ELR (cell line): ENCODE measurements at places on chromosomes 4 and X.

- peak; percentile 96 for DNase-seq
Observed at GRCh38 chr4:94488670-94489069, 36.9 kb downstream of the PDLIM5 start.

- no peak for DNase-seq
Observed at GRCh38 chrX:24034485-24034884, 7.5 kb upstream of the KLHL15 start.

DNA sequence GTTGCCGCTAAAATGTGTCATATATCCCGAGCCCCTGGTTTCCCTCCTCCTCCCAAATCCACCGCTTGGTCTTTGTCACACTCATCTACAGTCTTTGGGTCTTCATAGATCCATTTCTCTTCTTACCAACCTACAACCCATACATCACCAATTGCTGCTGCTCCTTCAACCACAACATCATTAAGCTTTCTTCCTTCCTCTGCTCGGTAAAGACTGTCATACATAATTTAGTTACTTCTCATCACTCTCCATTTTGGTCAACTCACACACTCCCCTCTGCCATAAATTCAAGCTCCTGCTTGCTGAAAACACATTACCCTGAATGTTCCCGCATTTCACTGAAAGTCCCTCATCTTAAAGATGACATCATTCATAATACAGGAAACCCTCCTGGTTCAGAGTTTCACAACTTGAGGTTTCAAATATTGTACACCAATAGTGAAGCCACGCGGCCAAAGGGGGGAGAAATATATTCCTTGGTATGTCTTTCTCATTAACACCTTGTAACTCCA, 1.7 kb upstream of the DCTD start:
- DNase-seq, result no peak

GRCh38 chr4:38672397-38673129, 8.6 kb downstream of the KLF3 start:
- DNase-seq, result no peak

GRCh38 chrX:38970074-38970473, 168.8 kb downstream of the MID1IP1 start:
- no peak for DNase-seq

GRCh38 chrX:100829730-100830129, 9.5 kb downstream of the CSTF2 start:
- peak; percentile 77 for DNase-seq

DNA sequence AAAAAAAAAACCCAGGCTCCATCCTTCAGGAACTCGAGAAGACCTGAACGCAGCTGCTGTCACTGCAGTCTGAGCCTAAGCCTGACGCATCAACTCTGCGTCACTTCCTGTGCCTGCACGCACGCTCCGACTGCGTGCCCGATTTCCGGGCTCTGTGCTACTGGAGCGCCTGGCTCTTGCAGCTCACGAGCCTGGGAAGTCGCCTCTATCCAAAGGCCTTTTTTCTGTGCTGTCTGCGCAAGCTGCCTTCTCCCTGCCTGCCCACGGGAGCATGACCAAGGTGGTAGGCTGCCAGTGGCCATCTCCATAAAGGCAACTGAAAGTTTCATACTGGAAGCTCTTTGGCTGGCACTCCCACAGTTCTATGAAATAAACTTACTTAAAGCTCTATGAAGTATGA, 9.9 kb upstream of the GASK1B start:
- DNase-seq, result no peak

DNA sequence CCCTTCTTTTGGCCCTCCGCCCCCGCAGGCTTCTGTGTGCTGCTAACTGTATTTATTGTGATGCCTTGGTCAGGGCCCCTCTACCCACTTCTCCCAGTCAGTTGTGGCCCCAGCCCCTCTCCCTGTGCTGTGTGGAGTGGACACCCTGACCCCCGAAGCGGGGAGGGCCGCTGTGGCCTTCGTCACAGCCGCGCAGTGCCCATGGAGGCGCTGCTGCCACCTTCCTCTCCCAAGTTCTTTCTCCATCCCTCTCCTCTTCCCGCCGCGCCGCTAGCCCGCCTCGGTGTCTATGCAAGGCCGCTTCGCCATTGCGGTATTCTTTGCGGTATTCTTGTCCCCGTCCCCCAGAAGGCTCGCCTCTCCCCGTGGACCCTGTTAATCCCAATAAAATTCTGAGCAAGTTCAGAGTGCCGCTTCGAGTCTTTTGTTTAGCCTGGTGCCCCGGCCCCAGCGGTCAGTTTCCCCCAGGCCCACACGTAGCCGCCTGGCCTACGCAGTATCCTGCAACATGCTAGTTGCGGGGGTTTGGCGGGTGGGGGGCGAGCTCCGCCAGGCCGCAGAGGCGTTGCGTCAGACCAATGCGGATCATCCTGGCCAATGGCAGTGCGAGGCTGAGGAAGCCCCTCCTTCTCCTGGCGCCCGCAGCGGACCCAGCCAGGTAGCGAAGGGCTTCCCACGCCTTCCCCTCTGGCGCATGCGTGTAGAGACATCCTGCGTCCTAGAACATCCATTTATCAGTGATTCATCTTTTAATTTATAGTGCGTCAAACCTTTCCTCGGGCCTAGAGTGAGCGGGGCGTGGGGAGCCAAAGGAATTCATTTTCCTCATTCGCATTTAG, 5.6 kb upstream of the KANTR start:
- peak; percentile 65 for DNase-seq

- no peak for DNase-seq
Observed at GRCh38 chr4:13985837-13986236, 358.3 kb upstream of the BOD1L1 start.

- DNase-seq, result no peak
Observed at GRCh38 chr4:109994415-109994827, 81.7 kb downstream of the EGF start.

GRCh38 chr4:134888156-134888555, 686.6 kb upstream of the PABPC4L start:
- no peak for DNase-seq

- peak; percentile 68 for DNase-seq
Observed at GRCh38 chr4:24912252-24913118, at the start of gene CCDC149. CCDC149 (minus strand) TSS chr4:24913042; CDS start chr4:24912864, 178 bp downstream.

DNA sequence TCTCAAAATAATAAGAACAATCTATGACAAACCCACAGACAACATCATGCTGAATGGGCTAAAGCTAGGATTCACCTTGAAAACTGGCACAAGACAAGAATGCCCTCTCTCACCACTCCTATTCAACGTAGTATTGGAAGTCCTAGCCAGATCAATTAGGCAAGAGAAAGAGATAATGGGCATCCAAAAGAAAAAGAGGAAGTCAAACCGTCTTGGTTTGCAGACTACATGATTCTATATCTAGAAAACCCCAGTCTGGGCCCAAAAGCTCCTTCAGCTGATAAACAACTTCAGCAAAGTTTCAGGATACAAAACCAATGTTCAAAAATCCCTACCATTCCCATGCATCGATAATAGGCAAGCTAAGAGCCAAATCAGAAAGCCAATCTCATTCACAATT, 59.0 kb downstream of the CHM start:
- no peak for DNase-seq

DNA sequence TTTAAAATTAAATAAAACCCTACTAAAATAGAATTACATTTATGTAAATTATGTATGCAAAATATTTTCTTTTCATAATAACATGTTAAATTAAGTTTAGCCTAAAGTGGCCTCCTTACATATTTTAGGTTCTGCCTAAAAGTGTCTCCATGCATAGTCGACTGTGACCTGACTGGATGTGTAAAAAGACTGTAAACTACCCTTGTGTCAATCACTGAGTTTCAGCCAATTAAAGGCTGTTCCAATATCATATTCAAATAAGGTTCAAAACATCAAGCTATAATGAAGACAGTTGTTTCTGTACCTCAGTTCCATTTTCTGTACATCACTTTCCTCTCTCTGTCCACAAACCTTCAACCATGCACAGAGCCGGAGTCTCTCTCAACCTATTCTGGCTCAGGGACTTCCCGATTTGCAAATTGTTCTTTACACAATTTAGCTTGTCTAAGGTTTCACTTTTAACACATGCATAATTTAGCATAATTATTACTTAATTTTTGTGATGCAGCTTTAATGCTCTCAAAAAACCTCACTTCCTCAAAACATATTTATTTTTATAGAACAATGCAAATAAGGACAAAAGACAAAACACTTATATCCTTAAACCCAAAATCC, 60.1 kb downstream of the SH3RF1 start:
- DNase-seq, result no peak

DNA sequence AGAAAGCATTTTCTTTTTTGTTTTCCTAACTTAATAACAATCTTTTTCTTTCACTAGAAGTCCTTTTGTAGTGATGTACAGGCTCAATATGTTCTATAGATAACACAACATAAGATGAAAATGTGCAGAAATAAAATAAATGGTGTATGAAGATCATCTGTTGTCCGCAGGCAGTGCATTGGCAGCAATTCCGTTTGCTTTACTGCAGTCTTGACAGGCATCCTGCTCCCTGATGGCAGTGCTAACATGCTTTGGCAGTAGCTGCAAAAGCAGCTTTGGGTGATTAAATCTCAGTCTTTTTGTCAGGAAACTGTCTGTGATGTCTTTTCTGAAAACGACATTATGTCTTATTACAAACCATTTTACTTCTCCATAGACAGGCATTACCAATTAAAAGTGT, 131.4 kb downstream of the TRAM1L1 start:
- DNase-seq, result no peak

DNA sequence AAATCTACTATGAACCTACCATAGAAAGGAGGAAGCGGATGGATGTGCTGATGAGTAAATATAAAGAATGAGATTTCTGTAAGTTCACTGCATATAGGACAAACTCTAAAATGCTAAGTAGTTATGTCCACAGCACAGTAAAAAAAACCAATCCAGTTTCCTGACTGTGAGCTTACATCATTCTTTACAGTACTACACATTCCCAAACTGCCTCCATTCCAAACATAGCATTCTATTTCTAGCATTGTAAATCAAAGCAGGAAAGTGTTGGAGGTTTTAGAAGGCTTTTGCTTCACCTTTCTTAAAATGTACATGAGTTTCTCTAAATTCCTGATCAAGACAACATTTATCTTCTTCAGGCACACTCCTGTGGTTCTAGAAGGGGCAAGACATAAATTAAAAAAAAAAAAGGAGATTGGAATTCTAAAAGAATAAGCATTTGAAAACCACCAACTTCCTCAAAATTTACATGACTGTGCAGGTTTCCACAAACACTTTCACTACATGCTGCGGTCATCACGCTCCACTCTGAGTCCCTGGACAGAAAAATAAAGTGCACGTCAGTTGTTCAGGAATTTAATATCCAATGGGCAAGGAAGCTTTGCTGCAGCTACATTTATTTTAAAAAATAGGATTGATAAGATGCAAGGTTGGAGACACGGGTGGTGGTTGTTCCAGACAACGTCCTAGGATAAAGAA, 297.6 kb upstream of the STS start:
- DNase-seq, result no peak
